Umbilical cord (tissue), 2 donors: ENCODE measurements at places on chromosomes 4 and X.

DNA sequence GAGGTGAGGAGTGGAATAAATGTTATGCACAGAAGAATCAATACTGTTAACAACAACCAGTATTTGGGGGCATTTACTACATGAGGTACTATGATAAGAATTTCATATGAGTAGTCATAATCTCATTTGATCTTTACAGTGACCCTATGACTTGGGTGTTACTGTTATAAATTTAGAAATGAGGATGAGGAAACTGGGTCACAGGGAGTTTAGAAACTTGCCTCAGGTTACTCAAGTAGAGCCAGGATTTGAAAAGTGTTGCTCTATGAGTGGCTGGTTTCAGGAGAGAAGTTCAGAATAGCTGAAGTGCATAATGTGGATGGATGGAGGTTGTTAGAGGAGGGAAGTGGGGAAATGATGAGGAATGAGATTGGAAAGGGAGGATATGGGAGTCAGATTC is 16.6 kb upstream of the DDIT4L start:
- DNase-seq, result no peak

DNA sequence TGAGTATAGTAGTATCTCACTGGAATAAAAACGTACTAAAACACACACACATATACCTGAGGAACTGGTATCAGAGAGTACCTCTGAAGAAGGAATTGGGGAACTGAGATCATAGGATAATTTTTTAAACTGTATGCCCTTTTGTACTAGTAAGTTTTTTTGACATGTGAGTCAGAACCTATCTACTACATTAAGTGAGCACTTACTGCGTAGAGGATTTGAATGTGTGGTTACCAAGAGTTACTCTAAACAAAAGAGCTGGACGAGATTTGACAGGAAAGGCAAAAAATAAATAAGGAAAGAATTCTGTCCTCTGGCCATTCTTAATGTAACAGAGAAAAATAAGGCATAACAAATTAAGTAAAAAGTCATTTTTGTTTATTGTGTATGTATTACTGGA is 546.5 kb upstream of the FAT1 start:
- no peak for DNase-seq

DNA sequence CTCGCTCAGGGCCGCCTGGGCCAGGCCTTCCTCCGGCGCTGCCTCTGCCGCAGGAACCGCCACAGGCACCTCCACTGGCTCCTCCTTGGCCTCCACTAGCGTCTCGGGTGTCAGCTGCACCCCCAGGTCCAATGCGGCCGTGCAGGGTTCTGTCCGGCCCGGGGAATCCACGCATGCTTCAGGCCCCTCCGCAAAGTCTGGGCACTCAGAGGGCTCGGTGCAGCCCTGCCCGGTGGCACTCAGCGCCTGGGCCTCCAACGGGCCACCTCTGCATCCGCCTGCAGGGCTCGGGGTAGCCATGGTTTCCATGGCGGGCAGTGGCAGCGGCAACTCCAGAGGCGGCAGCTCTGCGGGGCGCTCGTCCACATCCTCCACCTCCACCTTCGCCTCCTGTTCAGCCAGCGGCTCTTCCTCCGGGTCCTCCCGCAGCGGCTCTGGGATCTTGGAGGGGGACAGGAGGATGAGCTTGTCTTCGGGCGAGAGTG is 74.9 kb upstream of the UCP1 start:
- DNase-seq, result no peak

- DNase-seq, result no peak
These were observed 68.6 kb upstream of the QRFPR start for GRCh38 chr4:121449416-121449815.

- peak; percentile 95 for DNase-seq
These were observed 5.4 kb upstream of the TBC1D1 start for GRCh38 chr4:37885496-37885895.

DNA sequence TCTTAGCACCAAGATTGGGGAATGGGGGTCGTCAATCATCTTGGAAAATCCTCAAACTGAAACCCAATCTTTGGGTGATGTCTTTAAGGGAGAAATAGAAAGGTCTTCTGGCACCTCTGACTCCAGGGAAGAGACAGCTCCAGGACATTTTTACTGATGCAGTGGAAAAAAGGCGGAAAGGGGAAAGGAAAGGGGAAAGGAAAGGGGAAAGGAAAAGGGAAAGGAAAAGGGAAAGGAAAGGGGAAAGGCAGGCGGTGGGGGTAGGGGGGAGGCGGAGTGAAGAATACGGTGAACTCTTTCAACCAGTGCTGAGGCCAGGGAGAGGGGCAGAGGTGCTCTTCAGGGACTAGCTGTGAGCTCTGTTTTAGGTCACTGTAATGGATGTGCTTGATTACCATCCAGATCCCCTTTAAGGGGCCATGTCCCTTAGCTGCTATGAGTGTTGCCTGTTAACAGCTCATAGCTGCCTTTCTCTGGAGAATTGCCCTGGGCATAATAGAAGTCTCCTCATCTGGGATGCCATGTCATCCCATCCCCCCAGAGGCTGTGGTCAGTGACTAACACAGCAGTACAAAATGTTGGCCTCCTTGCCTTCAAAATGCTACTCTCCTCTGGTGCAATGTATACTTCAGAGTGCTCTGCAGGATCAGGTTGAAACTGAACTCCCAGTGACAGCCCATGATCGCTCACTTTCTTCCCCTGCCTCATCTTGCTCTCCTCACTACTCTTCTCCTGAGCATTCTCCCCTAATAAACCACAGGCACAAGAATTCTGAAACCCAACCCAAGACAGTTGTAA is 92.4 kb upstream of the AP1S2 start:
- DNase-seq, result no peak

GRCh38 chr4:169256101-169256612 is 14.6 kb downstream of the SH3RF1 start:
- no peak for DNase-seq

DNA sequence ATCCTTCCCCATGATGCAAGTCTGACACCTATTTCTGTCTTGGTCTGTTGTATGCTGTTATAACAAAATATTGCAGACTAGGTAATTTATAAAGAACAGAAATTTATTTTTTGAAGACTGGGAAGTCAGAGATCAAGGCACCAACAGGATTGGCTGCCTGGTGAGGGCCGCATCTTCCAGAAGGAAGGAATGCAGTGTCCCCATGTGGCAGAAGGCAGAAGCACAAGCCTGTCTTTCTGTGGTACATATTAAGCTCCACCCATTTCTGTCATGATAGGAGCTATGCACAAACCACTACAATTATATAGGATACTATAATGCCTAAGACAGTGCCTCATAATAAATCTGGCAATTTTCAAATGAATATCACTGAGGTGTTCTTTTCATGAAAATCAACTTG is 502.3 kb upstream of the DIAPH2 start:
- DNase-seq, result no peak

GRCh38 chr4:33482773-33483172 is 2761.5 kb downstream of the ARAP2 start:
- no peak for DNase-seq

DNA sequence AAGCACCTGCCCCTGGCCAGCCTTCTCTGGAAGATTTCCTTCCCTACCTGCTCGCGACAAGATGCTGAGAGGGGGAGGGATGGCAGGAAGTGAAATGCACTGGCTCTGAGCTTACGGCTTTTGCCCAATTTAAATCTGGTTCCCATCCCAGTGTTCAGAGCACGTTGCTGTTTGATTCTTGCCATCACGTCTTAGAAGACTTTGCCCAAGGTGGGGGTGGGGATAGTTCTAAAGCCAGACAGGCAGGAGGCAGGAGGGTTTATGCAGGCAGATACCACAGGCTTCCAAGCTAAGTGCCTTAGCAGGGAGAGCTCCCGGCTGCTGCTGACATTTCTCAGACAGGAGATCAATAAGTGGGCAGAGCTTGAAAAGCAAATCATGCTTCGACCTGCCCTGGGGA is 393.9 kb downstream of the MID1IP1 start:
- DNase-seq, result peak; percentile 15

- no peak for DNase-seq
These were observed 123.9 kb upstream of the PPP3CA start for GRCh38 chr4:101471201-101471600.

DNA sequence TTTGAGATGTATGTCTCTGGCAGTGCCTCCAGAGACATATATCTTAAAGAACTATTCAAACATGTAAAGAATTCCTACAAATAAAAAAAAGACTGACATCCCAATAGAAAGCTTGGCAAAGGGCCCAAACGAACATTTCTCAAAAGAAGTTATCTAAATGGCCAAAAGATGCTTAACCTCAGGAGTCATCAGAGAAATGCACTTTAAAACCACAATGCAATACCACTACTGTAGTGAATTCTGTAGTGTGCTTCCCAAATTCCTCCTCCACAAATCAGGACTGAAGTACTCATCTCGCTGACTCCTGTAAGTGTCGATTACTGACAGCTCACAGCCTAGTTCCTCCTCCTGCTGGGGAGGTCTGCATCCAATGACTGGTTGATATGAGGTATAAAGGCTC is 129.0 kb upstream of the MAMLD1 start:
- no peak for DNase-seq

GRCh38 chr4:162274354-162274753 is 110.6 kb upstream of the FSTL5 start:
- peak; percentile 5 for DNase-seq

GRCh38 chr4:154231806-154232478 is 259.7 kb downstream of the DCHS2 start:
- DNase-seq, result peak; percentile 5

GRCh38 chrX:150582338-150582948 is 14.0 kb downstream of the MTM1 start:
- no peak for DNase-seq

GRCh38 chrX:16204538-16204937 is 37.3 kb downstream of the MAGEB17 start:
- DNase-seq, result no peak

DNA sequence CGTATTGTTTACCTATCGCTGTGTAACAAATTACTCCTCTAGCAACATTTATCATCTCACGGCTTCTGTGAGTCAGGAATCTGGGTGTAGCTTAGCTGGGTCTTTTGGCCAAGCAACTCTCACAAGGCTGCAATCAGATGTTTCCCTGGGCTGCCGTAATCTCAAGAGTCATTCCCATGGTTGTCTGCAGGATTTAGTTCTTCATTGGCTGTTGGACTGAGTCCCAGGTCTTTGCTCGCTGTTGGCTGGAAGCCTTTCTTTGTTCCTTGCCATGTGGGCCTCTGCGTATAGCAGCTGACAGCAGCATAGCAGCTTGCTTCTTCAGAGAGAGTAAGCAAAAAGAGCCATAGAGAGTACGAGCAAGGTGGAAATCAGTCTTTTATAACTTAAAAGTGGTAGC is 16.8 kb downstream of the POLR2B start:
- DNase-seq, result peak; percentile 89

GRCh38 chrX:42536286-42536685 is 241.7 kb downstream of the PPP1R2C start:
- DNase-seq, result no peak

DNA sequence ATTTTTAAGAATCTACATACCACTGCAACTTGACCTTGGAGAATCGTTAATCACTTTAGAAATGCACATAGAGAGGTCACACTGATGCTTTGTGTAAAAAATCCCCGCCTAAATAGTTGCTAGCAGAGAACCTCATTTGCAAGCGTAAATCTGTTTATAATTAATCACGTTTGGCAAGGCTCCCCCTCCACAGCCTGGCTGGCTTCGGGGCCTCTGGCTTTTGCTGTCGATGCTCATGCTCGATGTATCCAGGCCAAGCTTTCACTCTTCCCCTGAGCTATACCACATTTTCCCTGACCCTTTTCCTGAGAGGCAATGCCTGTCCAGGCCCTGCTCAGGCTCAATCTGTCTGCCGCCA is 23.4 kb downstream of the CYTL1 start:
- DNase-seq, result no peak

GRCh38 chrX:46404774-46405173 is 140.4 kb downstream of the ZNF674 start:
- DNase-seq, result no peak

GRCh38 chr4:152989554-152989970 is 53.4 kb downstream of the FHDC1 start:
- no peak for DNase-seq

GRCh38 chrX:94454606-94455005 is 780.6 kb downstream of the FAM133A start:
- no peak for DNase-seq

DNA sequence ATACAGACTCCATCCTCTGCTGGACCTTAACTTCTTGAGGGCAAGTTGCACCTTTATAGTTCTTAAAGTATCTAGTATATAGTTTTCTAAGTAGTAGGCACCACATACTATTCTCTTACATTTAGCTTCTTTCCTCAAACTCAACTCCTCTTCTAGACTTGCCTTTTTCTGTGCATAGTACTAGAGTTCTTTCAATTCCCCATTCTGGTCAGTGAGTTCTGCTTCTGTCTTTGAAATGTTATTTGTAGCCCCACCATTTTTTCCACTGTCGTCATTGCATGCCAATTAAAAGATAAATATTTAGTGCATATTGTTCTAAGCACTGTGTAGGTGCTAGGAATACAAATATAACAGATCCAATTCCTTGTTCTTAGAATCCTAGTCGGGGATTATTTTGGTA is 31.6 kb downstream of the CDKL5 start:
- no peak for DNase-seq

DNA sequence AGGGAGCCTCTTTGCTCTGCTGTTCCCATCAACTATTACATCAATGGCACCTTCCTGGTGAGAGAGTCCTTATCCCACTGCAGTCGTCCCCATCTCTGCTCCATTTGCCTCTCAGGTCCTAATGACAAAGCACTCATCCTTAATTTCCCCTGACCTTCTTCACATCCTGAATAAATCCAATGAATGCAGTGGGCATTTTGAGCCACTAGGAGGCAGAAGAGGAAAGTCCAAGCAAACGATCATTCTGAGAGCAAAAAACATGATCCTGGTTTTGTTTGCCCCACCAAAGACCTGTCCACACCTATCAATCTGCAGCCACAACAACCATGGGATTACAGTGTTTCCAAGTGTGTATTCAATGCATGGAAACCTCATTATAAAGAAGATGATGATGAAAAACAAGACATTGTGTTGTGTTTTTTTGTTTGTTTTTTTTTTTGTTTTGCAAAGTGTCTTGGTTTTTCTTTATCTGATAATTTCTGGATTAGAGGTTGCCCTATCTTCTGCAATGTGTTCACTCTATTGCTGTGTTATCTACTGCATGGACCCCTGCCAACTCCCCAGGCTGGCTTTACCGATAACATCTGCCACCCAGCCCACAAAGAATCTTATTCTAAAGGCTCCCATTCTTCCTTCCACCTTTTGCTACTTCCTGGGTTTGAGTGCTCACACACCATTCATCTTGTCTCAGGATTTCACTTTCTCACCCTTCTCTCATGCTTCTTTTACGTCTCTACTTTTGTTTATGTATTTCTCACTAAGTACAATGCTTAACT is 207.2 kb downstream of the NLGN4X start:
- peak; percentile 14 for DNase-seq

GRCh38 chr4:184688447-184688846 is 38.9 kb downstream of the PRIMPOL start:
- no peak for DNase-seq
